ENCODE measurements at places on chromosomes 3 and 15.

- no peak for DNase-seq
Observed at GRCh38 chr3:179861292-179861691, 175.4 kb downstream of the PEX5L start.

DNA sequence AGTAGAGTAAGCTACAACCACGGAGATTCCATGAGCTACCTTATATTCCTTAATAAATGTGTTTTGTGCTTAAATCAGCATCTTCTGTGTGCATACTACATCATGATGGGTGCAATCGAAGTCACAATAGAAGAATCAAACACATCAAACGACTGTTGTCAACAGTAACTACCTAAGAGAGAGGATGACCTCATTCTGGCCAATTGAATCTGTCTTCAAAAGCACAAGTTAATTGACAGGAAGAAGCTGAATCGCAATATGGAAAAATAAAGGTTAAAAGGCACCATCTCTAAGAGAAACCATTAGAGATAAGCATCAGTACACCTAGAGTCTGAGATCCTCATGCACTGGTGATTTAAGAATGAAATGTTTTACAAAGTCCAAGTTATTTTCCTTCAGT lies 39.0 kb downstream of the CD200R1L start:
- DNase-seq = no peak

DNA sequence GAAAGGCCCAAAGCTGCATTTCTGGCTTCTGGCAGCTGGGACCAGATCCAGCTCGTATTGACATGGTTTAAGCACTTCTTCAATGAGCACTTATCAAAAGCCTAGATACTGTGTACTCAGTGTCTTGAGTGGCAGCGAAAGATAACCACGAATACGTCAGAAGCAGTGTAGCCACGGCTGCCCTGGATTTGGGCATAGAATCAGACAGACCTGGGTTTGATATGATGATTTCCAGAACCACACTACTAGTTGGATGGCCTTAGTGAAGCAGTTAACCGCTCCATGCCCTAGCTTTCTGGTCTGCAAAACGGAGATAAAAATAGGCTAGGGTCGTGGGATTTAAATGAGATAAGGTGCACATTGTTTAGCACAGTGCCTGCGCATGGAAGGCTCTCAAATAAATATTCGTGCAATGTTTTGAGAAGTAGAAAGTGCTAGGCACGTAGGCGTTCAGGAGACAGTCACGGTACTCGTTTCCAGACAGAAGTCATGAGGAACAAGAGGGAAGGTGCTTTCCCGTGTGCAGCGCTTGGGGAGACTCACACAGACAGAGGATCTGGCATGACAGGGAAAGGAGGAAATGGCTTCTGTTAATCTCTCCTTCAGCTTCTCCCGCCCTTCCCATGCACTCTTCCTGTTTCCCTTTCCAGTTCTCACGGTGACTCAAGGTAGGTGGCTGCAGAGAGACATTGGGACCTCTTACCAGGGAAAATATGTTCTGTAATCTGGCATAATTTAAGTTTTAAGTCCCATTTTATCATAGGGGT lies 70.3 kb downstream of the CCNL1 start:
- DNase-seq = peak; percentile 88

DNA sequence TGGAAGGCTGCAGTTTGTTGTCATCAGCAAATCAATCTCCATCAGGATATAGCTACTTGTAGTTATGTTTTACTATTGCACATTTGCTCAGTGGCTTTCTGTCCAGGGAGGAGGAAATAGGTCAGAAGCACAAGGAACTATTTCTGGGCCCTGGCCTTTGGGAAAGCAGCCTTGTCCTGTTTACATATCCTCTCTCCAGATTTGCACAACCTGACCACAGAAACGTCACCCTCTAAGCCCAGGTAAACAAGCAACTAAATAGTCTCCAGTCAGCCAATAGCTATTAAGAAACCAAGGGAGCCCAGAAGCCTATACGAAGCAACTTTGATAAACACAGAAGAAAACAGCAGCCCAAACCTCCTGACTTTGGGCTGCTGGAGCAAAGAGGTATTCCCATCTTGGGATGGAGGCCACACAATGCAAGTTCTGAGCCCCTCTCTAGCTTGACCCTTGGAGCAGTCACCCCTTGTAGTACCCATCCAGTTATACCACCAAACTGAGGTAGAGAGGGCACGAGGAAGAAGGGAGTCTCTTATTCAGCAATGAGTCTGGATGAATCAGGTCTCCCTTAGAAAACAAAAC lies 2.3 kb upstream of the FEM1B start:
- no peak for DNase-seq

DNA sequence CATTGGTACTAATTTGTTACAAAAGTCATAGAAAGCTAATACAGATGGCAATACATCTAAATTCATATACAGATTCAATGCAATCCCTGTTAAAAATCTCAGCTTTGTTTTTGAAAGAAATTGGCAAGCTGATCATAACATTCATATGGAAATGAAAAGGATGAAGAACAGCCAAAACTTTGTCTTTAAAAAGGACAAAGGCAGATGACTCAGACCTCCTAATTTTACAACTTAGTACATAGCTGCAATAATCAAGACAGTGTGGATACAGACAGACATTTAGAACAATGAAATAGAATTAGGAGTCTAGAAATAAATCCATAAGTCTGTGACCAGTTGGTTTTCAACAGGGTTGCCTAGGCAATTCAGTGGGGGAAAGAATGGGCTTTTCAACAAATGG lies 63.3 kb downstream of the AQP9 start:
- DNase-seq = peak; percentile 92

- DNase-seq = no peak
Observed at GRCh38 chr15:40937762-40938535, 8.8 kb downstream of the DLL4 start.

GRCh38 chr3:14431917-14432834 lies 29.8 kb downstream of the SLC6A6 start:
- DNase-seq = peak; percentile 58

DNA sequence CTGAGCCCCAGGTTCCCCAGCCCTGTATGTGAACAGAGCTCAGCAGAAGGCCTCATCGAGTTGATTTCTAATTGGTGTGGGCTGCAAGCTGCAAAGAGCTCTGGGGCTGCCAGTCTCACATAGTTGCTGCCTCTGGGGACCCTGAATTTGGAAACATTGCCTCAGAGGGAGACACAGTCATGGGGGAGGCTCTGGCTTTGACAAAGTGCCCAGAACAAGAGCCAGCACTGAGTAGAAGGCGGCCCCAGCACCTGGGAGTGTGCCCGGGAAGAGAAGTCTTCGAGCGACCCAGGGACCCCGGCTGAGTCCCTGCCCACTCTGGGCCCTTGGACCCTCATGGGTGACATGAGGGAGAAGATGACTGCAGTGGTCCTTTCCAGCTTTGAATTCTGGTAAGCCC lies 7.3 kb downstream of the NTRK3 start:
- peak; percentile 74 for DNase-seq

GRCh38 chr3:157156837-157157635 lies 2.9 kb downstream of the CCNL1 start:
- peak; percentile 51 for DNase-seq

GRCh38 chr15:64865998-64866520 lies 24.3 kb downstream of the PLEKHO2 start:
- DNase-seq = peak; percentile 63

GRCh38 chr3:23448998-23449537 lies 245.9 kb downstream of the UBE2E2 start:
- DNase-seq = no peak

DNA sequence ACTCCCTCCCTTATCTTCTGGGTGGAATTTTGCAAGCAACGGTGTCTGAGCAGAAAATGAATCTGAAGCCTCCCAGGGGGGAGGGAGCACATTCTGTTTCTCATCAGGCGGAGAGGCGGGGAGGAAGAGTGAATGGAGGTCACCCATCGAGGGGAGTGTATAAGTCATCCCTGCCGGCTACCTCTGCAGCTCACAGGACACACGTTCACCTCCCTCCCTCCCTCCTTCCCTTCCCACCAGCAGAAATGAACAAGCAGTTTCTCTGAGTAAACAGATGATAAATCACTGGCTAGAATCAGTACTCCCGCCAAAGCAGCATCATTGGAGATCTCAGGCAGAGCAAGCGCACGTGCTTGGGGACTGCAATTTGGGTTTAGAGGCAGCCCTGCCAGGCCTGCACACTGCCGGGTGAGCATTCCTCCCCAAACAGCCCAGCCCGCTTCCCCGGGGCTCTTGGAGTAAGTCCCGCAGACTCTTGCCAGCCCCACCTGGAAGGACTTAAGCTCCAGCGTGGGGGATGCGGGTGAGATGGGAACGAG lies 38.3 kb downstream of the CPN2 start:
- DNase-seq = peak; percentile 76

- DNase-seq = no peak
Observed at GRCh38 chr3:119619094-119619493, 21.4 kb downstream of the PLA1A start.

DNA sequence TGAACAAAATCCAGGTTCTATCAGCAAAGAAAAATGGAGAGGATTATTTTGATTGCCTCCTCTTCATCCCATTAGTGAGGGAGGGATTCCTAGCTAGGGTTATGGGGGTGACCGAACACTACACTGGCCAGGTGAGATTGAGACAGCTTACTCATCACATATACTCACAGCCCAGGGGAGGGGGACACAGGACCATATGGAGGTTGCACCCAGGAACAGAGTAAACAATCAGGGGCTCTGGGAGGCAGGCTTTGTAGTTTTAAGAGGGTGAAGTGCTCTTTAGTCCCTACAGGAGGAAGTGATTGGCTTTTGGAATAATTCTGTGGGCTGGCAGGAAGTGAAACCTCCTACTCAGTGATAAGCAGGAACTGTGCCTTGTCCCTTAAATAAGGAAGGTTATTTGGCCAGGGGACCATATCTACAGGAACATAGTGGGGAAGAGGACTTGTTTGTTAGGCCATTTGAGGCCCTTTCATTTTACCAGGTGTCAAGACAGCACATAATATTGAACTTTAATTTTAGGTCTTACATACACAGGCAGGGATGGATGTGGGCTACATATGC lies 17.5 kb upstream of the KCTD6 start:
- no peak for DNase-seq

DNA sequence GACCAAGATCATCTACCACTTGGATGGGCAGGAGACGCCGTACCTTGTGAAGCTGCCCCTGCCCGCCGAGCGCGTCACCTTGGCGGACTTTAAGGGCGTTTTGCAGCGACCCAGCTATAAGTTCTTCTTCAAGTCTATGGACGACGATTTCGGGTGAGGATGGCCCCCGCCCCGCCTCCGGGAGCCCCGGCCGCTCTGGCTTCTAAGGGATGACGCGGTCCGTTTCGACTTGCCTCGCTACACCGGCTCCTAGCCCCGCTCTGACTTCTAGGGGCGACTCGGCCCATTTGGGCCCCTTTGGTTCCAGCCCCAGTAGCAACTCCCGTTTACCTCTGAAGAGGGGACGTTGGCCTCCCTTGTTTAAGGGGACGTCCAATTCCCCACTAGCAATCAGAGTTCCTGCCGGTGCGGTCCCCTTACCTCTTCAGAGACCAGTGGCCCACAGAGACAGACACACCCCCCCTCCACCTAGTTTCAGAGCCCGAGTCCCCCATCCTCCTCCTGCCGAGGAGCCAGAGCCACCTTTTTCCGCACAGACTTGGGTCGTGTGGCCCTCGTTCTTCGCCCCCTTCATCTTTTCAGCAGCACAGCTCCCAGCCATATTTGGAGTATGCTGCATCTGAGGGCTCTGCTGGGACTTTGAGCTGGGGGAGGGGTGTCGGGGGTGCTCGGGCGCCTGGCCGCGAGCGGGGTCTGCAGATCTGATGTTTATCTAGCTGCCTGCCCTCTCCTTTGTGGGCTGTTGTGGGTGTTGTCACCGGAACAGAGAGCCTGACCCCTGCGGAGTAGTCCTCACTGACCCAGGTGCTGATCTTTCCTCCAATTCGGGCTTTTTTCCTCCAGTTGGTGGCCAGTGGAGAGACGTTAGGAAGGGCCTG lies 706 bp downstream of the DVL3 start:
- DNase-seq = no peak

- DNase-seq = no peak
Observed at GRCh38 chr15:31528846-31529245, 202.2 kb downstream of the KLF13 start.

- peak; percentile 64 for DNase-seq
Observed at GRCh38 chr3:141828890-141829289, 47.6 kb upstream of the ATP1B3 start.

GRCh38 chr3:31196261-31196660 lies 301.8 kb upstream of the GADL1 start:
- DNase-seq = no peak

DNA sequence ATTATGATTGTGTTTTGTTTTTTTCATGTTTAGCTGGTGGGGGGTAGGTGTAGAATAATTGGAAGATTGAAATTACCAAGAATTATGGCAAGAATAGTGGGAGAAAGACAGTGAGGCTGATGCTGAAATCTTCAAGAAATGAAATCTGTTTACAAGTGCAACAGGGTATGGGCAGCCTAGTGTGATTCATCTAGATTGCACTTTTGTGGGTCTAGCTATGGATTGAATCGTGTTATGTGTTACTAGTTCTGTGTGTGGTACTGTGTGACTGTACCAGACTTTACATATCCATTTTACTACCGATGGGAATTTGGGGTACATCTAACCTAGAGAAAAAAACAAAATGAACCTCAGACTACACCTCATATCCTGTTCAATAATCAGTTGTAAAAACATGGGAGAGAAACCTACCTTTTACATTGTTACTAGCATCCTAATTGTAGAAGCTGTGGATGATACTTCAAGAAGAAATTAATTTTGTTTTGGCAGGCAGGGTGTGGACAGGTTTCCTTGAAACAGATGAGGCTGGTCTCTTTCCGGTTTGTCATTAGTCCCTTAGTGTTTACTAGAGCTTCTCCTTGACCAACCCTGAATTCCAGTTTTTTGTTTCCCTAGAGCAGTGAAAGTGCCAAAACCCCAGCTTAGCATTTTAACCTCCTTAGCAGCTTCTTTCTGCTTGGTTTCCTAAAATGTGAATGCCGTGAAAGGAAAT lies 47.9 kb downstream of the OPA1 start:
- no peak for DNase-seq

DNA sequence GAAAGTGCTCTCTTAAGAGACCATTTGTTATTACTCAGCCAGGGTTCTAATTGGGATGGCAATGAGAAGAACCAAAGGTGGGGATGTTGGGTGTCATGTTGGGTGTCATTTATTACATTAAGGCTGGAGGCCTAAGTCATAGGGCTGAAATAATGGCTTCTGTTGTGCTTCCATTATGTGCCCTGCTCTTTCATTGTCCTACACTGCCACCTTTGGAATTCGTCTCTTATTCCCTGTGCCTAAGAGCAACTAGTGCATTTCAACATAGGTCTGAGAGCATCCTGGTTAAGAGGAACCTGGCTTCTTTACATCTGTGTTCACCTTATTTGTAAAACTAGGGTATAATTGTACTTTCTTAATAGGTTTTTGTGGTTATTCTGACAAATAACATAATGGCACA lies 32.2 kb downstream of the RIOX2 start:
- DNase-seq = no peak

GRCh38 chr3:14933820-14934425 lies 13.5 kb upstream of the NR2C2 start:
- no peak for DNase-seq
